ENCODE measurements at places on chromosomes 2 and 18. TPM values are rescaled to one million over a fixed set of nuclear protein-coding genes. Genes with fewer than 3 reads are reported as not detected.

LYPD1 gene
- total RNA-seq: not detected

DNA sequence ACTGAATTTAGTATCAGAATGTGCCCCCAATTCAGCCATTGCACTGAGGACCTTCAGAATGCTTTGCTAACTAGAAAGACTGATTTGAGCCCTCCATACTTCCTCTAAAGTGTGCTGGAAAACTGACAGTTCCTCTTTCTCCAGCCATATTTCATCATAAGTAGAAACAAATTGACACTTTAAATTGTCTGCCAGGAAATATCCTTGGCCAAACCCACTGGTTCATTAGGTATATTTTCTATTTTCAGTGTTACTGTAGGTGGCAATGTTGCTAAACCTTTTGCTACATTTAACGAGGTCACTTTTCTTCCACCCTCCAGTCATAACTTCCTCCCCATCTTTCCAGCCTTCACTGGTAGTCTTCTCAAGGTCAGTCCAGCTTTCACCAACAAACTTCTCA, 21.5 kb downstream of the SP5 start:
- no peak for DNase-seq

DNA sequence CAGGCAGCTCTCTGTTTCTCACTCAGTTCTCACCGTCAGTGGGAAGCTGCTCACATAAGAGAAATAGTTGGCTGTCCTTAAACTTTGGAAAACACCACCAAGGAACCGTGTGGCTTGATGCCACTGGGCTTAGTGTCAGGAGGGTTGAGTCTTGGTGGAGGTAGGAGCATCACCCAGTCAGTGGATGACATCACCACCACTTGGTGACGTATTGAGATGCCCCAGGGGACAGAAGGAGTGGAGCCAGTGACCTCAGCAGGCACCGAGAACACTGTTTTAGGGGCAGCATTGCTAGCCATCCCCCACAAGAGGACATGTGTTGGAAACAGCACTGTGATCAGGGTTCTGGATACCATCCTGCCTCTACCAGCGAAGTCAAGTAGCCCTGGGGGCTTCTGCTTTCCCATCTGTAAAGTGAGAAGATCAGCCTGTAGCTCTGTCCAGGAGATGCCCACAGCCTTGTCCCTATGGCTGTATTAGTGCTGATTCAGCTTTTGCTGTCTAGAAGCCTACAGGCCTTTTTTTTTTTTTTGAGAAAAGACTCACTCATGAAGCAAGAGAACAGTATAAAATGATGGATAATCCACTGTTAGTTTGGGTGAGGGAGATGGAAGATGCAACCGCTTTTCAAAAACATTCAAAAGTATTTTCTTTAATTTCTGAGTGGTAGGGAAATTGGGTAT, 66.2 kb downstream of the TSN start:
- no peak for DNase-seq

DNA sequence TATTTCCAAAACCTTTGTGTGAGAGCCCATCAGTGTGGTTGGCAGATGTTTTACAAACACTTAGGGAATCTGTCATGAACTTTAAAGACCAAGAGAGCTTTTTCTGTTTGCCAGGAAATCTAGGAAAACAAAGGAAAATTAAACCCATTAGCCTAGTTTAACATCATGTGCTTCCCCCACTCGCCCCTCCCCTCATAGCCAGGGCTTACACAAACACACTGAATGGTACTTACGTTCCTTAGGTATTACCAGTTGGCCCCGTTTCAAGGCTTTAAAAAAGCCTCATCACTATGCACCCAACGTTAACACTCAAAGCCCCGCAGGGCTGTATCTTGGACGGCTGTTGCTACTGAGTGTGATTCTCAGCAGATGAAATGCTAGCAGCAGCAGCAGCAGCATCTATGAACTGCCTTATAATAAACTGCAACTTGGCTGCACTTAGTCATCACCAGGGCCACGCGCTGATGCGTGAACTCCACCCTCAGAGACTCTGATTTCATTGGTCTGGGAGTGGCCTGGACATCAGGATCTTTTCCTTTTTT, 20.1 kb upstream of the TTC39C start:
- DNase-seq: no peak

DNA sequence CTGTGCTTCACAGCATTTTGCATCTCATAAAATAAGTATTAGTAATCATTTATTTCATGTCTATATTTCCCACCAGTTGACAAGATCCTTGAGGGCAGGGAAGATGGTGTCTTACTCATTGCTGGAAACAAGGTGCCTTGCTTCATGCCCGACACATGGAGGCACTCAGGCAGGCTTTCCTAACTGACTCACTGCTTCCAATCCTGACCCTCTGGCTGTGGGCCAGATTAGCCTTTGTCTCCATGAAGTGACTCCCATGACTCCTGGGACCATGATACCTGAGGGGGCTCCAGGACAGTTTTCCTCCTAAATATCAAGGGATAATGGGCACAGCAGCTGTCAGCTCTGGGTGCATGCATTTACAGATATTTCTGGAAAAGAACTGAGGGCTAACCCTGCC, 275.1 kb downstream of the AGPS start:
- no peak for DNase-seq

DNA sequence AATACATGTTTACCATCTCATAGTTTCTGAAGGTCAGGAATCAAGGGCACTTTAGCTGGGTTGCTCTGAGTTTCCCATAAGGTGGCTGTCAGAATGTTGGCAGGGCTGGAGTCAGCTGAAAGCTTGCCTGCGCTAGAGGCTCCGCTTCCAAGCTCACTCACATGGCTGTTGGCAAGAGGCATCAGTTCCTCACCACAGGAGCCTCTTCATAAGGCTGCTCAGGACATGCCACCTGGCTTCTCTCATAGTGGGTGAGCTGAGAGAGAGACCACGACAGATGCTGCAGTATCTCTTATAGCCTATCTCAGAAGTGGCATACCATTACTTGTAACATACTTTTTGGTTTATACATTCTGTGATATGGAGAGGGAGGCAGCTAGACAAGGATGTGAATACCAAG, 7.2 kb downstream of the HADHB start:
- peak; percentile 29 for DNase-seq

DNA sequence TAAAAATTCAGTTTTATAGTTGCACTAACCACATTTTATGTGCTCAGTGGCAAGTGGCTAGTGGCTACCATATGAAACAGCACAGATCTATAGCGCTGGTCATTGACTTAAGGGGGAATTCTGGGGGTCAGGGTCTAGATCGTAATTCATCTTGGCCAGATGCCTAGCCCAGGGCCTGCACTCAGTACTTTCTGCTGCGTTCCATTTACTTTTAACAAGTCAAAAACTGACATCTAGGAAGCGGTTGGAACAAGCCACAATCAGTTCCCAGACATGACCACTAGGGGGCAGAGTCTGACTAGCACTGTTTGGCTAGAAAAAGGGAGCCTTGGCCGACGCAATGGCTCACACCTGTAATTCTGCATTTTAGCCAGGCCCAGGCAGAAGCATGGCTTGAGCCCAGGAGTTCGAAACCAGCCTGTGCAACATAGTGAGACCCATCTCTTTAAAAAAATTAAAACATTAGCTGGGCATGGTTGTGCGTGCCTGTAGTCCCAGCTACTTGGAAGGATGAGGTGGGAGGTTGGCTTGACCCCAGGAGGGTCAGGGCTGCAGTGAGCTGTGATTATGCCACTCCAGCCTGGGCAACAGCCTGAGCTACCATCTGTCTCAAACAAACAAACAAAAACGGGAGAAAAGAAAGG, 9.0 kb upstream of the TMBIM1 start:
- peak; percentile 93 for DNase-seq

- no peak for DNase-seq
Observed at GRCh38 chr2:11559786-11560155, 25.9 kb downstream of the GREB1 start.

DNA sequence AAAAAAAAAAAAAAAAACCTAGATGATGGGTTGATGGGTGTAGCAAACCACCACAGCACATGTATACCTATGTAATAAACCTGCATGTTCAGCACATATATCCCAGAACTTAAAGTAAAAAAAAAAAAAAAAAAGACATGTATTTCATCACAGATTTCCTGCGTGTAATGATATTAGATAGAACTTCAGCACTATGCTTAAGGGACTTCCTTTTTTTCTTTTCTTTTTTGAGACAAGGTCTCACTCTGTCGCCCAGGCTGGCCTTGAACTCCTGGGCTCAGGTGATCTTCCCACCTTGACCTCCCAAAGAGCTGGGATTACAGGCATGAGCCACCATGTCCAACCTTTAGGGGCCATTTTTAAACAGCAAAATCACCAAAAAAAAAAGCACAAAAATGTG, 42.0 kb downstream of the NEURL3 start:
- DNase-seq: no peak

- no peak for DNase-seq
Observed at GRCh38 chr2:33073018-33073417, 126.3 kb downstream of the LTBP1 start.

GRCh38 chr2:46909150-46909549, 6.5 kb downstream of the MCFD2 start:
- DNase-seq: no peak

DNA sequence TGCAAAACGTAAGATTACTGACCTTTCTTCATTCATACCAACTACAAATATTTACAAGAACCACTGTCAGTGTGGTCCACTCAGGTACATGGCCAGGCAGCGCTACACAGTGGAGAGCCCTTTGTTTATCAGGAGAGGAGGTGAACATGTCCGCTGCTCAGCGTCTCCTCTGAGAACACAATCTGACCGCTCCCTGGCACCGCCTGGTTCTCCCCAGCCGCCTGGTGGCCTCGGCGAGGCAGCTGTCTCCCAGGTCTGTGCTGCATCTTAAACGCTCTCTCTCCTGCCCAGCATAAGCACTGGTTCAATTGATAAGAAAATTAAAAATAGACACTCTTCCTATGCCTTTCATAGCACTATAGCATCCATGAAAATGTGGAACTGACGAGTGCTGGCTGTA, 146.8 kb upstream of the PXDN start:
- DNase-seq: no peak

GRCh38 chr18:69840445-69840844, 107.2 kb downstream of the CD226 start:
- no peak for DNase-seq

DNA sequence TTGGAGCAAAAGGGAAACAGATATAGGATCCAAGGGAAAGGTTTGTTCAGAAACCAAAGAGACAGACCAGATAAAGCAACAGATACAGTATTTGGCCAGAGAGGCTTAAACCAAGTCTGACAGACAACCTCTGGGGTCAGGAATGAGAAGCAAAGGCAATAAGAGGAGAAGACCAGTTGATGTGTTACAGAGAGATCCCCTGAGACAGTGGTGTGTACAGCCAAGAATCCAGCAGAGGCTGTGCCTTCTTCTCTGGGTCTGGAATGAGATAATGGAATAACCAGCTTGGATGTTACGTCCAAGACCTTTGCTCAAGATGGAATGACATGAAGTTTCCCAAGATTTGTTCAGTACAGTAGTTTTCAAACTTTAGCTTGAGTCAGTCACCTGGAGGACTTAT, 61.1 kb downstream of the MDH1 start:
- no peak for DNase-seq

DNA sequence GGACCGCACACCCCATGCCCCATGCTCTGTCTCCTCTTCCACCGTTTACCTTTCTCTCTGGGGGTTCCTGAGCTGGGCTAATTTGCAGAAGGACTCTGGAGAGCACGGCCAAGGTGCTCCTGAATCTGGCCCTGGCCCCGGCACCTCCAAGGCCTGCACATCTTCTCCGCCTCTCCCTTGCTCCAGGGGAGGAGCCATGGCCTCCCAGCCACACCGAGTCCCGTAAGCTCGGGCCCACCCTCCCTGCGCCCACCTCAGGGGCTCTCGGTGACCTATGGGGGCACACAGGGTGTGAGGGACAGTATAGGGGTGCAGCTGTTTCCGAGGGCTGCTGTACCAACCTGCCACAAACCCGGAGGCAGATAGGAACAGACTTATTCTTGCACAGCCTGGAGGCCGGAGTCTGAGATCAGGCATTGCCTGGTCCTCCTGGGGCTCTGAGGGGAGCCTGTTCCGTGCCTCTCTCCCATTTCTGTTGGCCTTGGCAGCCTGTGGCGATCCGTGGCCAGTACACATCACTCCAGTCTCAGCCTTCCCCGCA, 127.3 kb upstream of the GPC1 start:
- peak; percentile 9 for DNase-seq

DNA sequence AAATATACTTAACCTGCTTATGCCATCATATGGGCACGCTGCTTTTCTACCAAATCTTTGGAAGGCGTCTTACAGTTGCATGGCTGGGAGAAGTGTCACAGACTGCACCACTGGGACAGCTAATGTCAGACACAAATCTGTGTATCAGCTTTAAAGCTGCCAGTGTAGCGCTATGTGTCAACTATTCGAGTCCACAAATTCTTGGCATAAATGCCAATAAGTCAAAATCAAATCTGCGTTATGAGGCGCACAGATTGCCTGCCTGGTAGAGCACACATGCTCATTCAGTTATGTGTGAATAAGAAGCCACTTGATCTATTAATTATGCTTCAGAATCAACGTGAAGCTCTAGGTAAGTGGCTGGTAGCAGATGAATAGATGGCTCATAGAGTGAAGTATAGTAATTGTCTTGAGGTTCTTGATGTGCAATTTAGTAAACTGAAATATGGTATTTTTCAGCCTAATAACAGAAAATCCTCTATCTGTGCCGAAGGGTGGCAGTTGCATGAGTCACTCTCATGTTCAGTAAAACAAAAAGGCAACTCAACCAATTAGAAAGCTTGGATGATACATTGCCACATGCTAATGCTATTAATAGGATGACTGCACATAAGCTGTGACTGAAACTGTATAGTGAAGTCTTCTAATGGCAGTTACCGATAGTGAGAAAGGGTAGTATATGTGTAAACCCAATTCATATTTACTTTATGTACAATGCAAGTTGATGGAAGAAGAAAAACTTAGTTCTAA, 52.0 kb downstream of the DCC start:
- DNase-seq: no peak

FOXI3 gene
- 2.2 TPM for total RNA-seq

- DNase-seq: no peak
Observed at GRCh38 chr18:44957025-44957424, 276.3 kb downstream of the SETBP1 start.

ABCG5 gene
- not detected for total RNA-seq

CIDEA gene
- total RNA-seq: not detected

DNA sequence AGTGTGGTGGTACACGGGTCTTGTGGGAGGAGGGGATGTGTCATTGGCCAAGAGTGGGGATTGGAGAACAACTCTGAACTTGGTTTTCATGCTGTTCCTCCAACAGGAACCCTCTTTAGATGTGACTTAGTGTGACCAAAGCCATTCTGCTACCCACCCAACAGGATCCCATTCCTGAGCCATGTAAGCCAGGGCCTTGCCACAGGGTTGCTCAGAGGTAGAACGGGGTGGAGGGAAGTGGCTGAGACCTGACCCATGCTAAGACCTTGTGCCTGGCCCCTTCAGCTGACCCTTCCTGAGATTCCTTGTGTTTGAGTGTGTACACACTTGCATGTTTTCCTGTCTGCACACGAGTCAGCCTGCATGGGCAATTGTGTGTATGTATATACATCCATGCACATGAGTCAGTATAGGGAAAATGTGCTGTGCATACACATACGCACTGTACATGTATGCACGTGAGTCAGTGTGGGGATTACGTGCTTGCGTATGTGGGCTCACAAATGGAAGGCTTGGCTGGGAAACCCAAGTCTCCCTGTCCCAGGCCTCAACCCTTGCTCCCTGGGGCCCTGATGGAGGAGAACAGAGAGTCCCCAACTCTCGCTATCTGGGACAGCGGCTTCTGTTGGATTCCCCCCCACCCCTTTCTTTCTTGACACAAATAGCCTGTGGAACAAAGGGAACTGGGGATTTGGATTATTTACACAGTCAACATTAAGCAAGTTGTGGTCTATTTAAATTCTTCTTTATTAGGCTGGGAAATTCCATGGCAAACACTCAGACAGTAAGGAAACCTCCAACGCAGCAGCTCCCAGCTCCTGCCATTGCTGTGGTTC, 339.8 kb downstream of the DYSF start:
- peak; percentile 49 for DNase-seq

GRCh38 chr2:3959372-3959771, 256.0 kb downstream of the DCDC2C start:
- DNase-seq: no peak
